Kidney epithelial cell (primary cell): ENCODE measurements at places on chromosomes 3 and 15. TPM values are rescaled to one million over a fixed set of nuclear protein-coding genes. Genes with fewer than 3 reads are reported as not detected.

SFMBT1 gene
- 6.1 and 15.6 TPM in 2 replicates for total RNA-seq

GOLGA8K gene
- total RNA-seq, result 0.07 TPM in 1 of 2 replicates, not detected in the other

DNA sequence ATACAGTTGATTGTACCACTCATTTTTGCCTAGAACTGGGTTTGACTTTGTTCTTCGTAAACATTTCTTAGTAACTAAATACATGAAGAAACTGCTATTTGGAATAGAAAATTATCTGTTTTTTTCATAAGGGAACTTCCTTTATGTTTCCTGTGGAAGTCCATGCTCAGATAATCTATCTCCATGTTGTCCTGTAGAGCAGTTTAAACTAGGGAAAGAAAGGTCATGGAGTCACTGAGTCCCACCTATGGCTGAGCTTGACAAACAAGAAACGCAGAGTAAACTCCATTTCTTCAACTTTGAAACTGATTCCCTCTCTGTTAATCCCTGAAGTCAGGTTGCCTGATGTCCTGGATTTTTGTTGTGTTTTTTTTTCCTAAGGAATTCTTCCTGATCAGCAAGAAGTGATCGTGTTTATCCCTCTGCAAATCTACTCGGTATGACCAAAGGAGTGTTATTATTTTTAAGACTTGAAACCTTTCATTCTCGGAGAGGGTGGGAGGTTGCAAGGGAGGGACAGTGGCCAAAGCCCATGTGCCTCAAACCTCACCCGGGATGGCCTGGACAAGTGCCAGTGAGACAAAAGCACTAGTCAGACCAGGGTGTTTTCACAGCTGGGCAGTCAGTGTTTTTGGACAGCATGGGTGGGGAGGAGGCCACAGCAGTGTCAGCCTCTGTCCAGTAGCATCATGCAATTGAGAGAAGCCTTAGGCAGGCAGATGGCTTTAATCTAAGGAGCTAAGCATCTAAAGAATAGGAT is 129.8 kb upstream of the PHLDB2 start:
- DNase-seq, result no peak

DNA sequence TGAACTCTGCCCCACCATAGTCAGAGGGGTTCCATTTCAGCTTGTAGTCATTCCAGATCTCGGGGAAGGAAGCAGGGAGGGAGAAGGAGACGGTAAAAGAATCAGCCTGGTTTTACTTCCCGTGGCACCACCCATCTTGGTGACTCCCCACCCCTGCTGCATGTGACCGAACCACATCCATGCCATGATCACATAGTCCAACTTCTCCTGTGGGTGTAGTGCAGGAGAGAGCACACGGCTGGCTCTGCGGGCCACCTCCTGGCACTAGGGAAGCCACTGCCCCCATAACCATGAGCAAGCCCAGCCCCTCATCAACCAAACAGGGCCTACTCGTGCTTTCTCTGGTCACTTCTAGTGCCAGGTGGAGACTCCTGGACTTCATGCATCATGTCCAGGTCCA is 3.7 kb downstream of the CHRNA3 start:
- DNase-seq, result no peak

DNA sequence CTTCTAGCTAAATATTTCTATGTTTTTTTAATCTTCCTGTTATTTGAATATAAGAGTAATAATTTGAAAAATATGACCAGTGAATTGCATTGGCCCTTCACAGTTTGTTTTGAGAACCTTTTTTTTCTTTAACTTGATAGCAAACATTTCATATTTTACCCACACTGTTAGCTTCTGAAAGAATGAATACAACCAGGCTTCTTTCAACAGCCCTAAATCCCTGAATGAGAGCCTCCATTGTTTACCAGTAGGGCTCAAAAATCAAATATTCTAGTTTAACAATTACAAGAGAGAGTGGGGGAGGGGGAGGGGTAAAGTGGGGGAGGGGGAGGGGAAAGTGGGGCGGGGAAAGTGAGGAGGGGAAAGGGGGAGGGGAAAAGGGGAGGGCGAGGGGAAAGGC is 14.5 kb upstream of the TOP2B start:
- DNase-seq, result no peak

GRCh38 chr3:129490273-129490675 is 38.2 kb upstream of the RHO start:
- peak; percentile 91 for DNase-seq

DNA sequence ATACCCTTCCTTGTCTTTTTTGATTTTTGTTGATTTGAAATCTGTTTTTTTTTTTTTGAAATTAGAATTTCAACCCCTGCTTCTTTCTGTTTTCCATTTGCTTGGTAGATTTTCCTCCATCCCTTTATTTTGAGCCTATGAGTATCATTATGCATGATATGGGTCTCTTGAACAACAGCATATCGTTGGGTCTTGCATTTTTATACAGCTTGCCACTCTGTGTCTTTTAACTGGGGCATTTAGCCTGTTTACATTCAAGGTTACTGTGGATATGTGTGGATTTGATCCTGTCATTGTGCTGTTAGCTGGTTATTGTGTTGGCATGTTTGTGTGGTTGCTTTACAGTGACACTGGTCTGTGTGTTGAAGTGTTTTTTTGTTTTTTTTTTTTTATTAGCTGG is 99.7 kb upstream of the P3H2 start:
- DNase-seq, result no peak
